ENCODE measurements at places on chromosomes 4 and X. TPM values are rescaled to one million over a fixed set of nuclear protein-coding genes. Genes with fewer than 3 reads are reported as not detected.

The IL2 gene
- not detected for polyA plus RNA-seq

DNA sequence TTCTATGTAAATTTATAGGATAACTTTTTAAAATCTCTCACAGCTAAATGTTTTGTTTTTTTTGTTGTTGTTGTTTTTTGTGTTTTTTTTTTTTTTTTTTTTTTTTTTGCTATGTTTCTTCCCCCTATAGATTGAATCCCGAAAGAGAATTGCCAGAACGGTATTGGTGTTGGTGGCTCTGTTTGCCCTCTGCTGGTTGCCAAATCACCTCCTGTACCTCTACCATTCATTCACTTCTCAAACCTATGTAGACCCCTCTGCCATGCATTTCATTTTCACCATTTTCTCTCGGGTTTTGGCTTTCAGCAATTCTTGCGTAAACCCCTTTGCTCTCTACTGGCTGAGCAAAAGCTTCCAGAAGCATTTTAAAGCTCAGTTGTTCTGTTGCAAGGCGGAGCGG is 4.1 kb downstream of the BRS3 start:
- DNase-seq: no peak

DNA sequence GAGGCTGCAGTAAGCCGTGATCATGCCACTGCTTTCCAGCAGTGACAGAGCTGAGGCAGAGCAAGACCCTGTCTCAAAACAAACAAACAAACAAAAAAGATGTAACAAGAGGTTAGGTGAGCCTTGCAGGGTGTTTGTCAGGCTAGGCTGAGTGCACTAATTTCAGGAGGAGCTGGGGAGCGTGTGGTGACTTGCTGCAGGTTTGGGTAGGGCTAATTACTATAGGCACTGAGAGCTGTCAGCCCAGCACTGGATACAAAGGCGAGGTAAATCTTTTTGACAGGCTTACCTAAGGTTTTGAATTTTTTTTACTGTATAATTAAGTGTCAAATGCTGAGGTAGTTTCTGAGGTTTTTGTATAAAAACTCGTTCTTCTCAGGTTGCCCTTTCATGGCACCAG is 29.8 kb upstream of the SH3D19 start:
- DNase-seq: no peak

- DNase-seq: no peak
Measured at GRCh38 chr4:182177166-182177565, 66.0 kb upstream of the TENM3 start.

- no peak for DNase-seq
Measured at GRCh38 chr4:148881860-148882643, 439.8 kb upstream of the NR3C2 start.

DNA sequence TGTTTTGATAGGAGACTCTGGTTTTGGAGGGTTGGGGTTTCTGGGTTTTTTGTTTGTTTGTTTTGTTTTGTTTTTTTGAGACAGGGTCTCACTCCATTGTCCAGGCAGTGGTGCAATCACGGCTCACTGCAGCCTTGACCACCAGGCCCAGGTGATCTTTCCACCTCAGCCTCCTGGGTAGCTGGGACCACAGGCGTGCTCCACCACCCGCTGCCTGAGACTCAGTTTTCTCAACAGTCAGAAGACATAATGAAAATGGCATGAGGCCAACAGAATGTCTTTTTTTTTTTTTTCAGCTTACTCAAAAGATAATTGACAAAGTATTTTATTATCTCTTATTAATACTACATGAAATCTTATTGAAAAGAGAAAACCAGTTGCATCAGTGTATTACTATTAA is 32.4 kb downstream of the TNIP2 start:
- DNase-seq: no peak

The PPP2R3B gene
- 32.6 TPM for polyA plus RNA-seq

Measured in renal pelvis (tissue), 12 donors.